Uterus (tissue), 4 donors: ENCODE measurements at places on chromosomes 13 and 19. TPM values are rescaled to one million over a fixed set of nuclear protein-coding genes. Genes with fewer than 3 reads are reported as not detected.

DNA sequence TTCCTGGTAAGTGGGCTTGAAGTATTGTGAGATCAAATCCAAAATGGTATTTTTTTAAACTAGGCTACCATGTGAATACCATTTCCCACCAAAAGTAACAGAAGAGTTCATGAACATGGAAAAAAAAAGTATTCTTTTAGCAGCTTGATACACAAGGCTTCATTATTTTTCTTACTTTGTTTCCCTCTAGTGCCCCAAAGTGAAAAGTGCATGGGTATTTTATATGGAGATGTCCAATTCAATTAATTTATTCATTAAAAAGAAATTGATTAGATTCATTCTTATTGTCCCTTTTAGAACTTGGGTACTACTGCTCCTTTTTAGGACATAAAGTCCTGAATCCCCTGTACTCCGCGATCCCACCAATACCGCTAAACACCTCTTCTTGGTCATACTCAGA is 28.6 kb upstream of the SCEL start:
- H3K4me1 ChIP-seq, result peaks cover 3% of the 10 kb centered on the region
- no peak overlapping the region for H3K4me3 ChIP-seq
- no peak for DNase-seq
- no peak overlapping the region for H3K27ac ChIP-seq
- no peaks in the 10 kb centered on the region for H3K36me3 ChIP-seq
- H3K27me3 ChIP-seq, result no peaks in the 10 kb centered on the region

- H3K4me1 ChIP-seq, result peaks cover 3% of the 10 kb centered on the region
- no peak overlapping the region for H3K4me3 ChIP-seq
- H3K27me3 ChIP-seq, result no peaks in the 10 kb centered on the region
- H3K27ac ChIP-seq, result no peak overlapping the region
Observed at GRCh38 chr13:44108331-44108858, 228.7 kb downstream of the LACC1 start.

DNA sequence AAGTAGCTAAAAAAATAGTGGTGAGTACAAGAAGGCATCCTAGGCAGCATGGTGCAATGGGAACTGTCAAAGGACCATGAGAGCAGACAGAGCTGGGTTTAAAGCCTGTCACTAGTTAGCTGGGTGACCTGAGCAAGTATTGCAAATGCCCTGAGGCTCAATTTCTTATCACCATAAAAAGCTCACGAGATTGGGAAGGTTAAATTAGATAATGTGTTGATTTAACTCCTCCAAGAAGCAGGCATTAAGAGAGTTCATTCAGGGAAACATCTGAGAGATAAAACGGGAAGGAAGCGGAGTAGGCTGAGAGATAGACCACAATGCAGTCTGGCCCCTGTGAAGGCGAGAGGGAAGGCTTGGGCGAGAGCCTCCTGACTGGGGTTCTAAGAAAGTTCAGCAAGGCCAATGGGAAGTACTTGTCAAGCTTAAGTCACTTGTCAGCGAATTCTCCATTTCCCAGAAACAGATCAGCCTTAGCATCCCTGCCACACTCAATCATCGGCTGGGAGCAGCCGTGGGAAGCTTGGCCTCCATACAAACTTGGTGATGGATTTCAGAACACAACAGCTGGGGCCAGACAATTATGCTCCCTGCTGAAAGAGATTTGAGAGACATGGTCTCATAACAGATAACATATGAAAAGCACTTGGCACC is 105.5 kb downstream of the POU4F1 start:
- H3K27ac ChIP-seq, result no peak overlapping the region
- H3K4me3 ChIP-seq, result no peak overlapping the region
- DNase-seq, result no peak

IL4I1 gene
- total RNA-seq, result not detected

DNA sequence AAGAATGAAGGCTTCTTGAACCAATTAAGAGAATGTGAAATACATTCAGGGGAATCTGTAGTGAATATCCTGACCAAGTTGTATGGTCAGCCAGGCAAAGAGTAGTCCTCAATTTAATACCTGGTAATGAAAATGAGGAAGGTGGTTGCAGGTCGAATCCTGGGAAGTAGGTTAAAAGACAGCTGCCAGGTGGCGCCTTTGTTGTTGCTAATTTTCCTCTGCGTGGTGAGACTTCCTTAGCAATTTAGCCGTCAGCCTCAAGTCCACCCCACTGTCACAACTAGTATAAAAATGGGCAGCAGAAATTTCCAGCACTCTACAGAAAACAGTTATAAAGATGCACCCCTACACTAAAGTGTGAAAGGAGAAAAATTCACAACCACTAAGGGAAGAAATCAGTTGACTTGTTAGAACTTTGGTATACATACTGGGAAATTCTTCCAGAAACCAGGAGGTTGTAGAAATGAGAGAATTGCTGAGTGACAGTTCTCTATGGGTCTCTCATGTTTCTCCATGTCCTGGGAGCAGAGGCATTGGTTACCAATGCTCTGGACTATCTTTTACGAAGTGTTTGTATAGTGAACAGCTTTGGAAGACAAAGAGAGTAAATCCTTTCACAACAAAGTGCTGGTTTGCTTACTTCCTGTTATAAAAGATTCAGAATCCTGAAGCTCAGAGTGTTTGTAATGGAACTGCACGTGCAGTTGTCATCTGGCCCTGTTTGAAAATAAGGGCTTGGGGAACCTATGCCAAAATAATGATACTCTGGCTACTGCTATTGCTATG is 235.9 kb downstream of the NHLRC3 start:
- H3K36me3 ChIP-seq, result no peaks in the 10 kb centered on the region
- no peak for DNase-seq
- H3K27ac ChIP-seq, result no peak overlapping the region
- H3K4me1 ChIP-seq, result no peaks in the 10 kb centered on the region
- no peaks in the 10 kb centered on the region for H3K27me3 ChIP-seq
